ENCODE measurements at places on chromosomes 6 and 20.

- no peak overlapping the region for H3K27ac ChIP-seq
- no peaks in the 10 kb centered on the region for H3K4me1 ChIP-seq
- H3K27me3 ChIP-seq = no peaks in the 10 kb centered on the region
- H3K36me3 ChIP-seq = no peaks in the 10 kb centered on the region
- no peak overlapping the region for H3K4me3 ChIP-seq
Observed at GRCh38 chr6:10248378-10248843, 166.5 kb downstream of the TFAP2A start.

DNA sequence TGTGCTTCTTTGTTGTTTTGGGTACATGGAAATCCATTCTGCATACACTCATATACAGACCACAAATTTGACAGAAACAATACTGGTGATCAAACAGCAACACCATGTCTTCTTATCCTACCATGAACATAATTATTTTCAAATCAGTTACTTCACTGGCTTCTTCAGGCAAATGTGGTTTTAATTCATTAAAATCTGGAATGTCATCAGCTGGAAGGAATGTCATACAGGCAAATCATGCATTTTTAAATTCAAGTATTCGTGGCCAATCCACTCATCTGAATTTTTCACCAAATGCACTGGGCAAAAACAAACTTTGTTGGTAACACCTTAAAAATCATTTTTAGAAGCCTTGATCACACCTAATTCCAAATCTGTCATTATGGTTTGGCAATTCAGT, 59.3 kb downstream of the KIF6 start:
- no peak overlapping the region for H3K27ac ChIP-seq
- no peaks in the 10 kb centered on the region for H3K4me1 ChIP-seq
- H3K4me3 ChIP-seq = no peak overlapping the region
- peaks cover 10% of the 10 kb centered on the region for H3K27me3 ChIP-seq
- no peak for DNase-seq

GRCh38 chr6:113857556-113858479, 673 bp downstream of the MARCKS start:
- H3K4me3 ChIP-seq = no peak overlapping the region
- DNase-seq = no peak
- peaks cover 40% of the 10 kb centered on the region for H3K27me3 ChIP-seq
- peaks cover 16% of the 10 kb centered on the region for H3K4me1 ChIP-seq
- no peak overlapping the region for H3K27ac ChIP-seq
- peaks cover 2% of the 10 kb centered on the region for H3K36me3 ChIP-seq

DNA sequence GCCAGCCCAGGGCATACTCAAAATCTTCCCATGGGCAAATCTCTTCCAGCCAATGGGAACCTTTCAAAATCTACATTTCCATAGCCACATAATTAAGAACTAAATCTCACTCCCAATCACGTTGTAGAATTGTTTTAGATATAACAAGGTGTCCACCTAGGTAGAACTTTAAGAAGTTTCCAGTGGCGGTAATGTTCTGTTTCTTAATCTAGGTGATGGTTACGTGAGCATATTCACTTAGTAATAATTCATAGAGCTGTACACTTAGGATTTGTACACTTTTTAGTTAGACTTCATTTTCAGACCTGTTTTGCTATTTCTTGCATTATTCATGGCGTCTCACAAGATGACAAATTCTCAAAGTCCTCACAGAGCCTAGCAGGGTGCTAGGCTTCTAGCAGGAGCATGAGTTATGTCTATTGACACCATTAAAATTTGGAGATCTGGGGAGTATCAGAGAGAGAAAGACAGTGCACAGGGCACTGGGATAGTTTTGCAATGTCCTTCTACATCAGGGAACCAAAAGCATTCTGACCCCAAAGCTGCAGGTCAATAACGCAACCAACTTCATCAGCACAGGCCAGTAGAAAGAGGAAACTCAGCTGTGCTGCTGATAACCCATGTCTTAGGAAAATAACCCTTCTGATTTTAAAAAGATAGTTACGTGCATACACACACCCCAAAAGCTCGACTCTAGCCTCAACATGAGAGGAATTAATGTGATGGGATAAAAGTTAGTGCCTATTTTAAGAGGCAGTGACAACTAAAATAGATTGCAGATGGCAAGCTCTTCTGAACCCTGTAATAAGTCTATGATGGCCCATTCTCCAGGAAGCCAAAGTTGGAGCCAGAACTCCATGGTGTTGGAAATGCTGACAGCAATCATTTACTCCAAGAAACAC, 518.1 kb upstream of the JARID2 start:
- H3K27me3 ChIP-seq = no peaks in the 10 kb centered on the region
- no peak overlapping the region for H3K4me3 ChIP-seq
- peaks cover 51% of the 10 kb centered on the region for H3K4me1 ChIP-seq
- H3K36me3 ChIP-seq = peaks cover 11% of the 10 kb centered on the region

- H3K36me3 ChIP-seq = peaks cover 2% of the 10 kb centered on the region
- H3K27ac ChIP-seq = no peak overlapping the region
- no peak overlapping the region for H3K4me3 ChIP-seq
- peaks cover 3% of the 10 kb centered on the region for H3K4me1 ChIP-seq
- DNase-seq = no peak
- H3K27me3 ChIP-seq = no peaks in the 10 kb centered on the region
Observed at GRCh38 chr6:156282087-156282486, 495.1 kb upstream of the ARID1B start.

GRCh38 chr20:61850457-61850856, 215.2 kb downstream of the TAF4 start:
- no peaks in the 10 kb centered on the region for H3K4me1 ChIP-seq
- H3K36me3 ChIP-seq = no peaks in the 10 kb centered on the region
- DNase-seq = no peak
- no peak overlapping the region for H3K27ac ChIP-seq
- H3K4me3 ChIP-seq = no peak overlapping the region
- H3K27me3 ChIP-seq = no peaks in the 10 kb centered on the region

DNA sequence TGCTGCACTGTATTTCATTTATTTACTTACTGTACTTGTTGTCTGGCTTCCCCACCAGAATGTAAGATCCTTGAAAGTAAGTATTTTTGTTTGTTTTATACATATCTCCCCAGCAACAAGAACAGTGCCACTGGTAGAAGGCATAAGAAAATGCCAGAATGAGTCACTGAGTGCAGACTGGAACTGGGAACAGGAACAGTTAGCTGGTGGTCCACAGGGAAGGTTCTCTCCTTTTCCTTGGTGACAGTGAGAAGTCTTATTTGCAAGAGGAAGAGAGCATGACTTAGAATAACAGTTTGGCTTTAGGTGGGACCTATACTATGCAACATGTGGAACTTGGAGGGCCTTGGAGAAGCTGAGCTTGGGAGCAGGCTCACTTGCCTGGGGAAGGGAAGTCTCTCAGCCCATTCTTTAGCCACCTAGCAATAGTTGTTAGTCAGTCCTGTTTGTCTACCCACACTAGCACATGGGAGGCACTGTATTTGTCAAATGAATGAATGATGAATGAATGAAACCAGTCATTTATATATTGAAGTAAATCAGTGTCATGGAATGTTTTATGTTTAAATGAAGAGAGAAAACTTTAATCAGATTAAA, 203.5 kb downstream of the KCNQ5 start:
- no peaks in the 10 kb centered on the region for H3K4me1 ChIP-seq
- no peak for DNase-seq
- no peak overlapping the region for H3K4me3 ChIP-seq
- no peak overlapping the region for H3K27ac ChIP-seq
- no peaks in the 10 kb centered on the region for H3K27me3 ChIP-seq
- no peaks in the 10 kb centered on the region for H3K36me3 ChIP-seq

DNA sequence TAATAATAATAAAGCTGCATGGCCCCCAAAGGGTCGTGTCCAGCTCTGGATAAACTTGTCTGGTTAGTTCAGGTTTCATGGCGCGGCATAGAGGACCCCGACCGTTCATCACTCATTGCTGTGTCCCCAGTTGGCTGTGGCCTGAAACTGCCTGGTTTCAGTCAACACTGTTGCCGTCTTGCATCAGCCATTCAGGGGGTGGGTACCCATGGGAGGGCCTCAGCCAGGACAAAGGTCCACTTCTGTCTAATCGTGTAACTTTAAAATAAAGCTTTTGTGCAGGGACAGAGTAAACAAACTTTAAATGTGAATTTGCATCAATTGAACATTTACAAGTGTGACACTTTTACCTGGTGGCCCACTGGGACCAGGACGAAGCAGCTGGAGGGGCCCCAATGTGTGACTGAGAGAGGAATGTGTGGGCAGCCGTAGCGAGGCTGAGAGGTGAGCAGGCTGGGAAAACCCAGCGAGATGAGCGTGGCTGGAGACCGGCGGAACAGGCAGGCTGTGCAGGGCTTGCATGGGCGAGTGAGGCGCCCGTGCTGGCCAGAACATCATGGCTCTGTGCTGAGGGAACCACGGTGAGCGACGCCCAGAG, 22.3 kb upstream of the UNC93A start:
- H3K27me3 ChIP-seq = peaks cover 9% of the 10 kb centered on the region
- no peak overlapping the region for H3K4me3 ChIP-seq
- no peaks in the 10 kb centered on the region for H3K4me1 ChIP-seq
- no peak overlapping the region for H3K27ac ChIP-seq

GRCh38 chr20:35592339-35592974, 23.2 kb upstream of the SPAG4 start:
- H3K36me3 ChIP-seq = no peaks in the 10 kb centered on the region
- H3K27ac ChIP-seq = no peak overlapping the region
- DNase-seq = no peak

- no peak overlapping the region for H3K4me3 ChIP-seq
- H3K4me1 ChIP-seq = no peaks in the 10 kb centered on the region
- H3K27me3 ChIP-seq = peaks cover 4% of the 10 kb centered on the region
- H3K36me3 ChIP-seq = no peaks in the 10 kb centered on the region
- no peak for DNase-seq
- H3K27ac ChIP-seq = no peak overlapping the region
Observed at GRCh38 chr6:97462031-97462430, 179.0 kb upstream of the MMS22L start.

- H3K27ac ChIP-seq = no peak overlapping the region
- DNase-seq = no peak
- H3K27me3 ChIP-seq = peaks cover 2% of the 10 kb centered on the region
- no peaks in the 10 kb centered on the region for H3K36me3 ChIP-seq
- no peak overlapping the region for H3K4me3 ChIP-seq
Observed at GRCh38 chr6:159212525-159213280, 43.5 kb downstream of the FNDC1 start.

- no peaks in the 10 kb centered on the region for H3K36me3 ChIP-seq
- H3K4me3 ChIP-seq = no peak overlapping the region
- DNase-seq = no peak
- no peak overlapping the region for H3K27ac ChIP-seq
- no peaks in the 10 kb centered on the region for H3K4me1 ChIP-seq
Observed at GRCh38 chr6:87807475-87807874, 105.4 kb upstream of the AKIRIN2 start.

DNA sequence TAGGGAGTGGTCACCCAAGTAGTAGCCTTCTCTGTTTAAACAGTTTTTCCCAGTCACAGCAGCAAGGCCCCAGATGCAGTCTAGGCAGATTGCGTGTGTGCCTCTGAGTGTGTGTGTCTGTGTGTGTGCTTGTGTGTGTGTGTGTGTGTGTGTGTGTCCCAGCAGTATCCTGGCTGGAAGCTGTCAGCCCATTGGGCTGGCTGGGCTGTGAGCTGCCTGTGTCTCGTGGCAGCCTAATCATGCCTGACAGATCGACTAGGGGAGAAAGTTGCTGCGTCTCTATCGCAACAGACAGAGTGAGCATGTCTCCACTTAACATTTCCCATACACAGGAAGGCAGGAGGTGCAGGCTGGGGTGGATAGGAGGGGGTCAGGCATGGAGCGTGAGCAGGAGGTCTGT, 42.9 kb upstream of the LRFN2 start:
- no peak for DNase-seq
- no peak overlapping the region for H3K27ac ChIP-seq
- no peak overlapping the region for H3K4me3 ChIP-seq
- peaks cover 3% of the 10 kb centered on the region for H3K4me1 ChIP-seq
- H3K27me3 ChIP-seq = no peaks in the 10 kb centered on the region

DNA sequence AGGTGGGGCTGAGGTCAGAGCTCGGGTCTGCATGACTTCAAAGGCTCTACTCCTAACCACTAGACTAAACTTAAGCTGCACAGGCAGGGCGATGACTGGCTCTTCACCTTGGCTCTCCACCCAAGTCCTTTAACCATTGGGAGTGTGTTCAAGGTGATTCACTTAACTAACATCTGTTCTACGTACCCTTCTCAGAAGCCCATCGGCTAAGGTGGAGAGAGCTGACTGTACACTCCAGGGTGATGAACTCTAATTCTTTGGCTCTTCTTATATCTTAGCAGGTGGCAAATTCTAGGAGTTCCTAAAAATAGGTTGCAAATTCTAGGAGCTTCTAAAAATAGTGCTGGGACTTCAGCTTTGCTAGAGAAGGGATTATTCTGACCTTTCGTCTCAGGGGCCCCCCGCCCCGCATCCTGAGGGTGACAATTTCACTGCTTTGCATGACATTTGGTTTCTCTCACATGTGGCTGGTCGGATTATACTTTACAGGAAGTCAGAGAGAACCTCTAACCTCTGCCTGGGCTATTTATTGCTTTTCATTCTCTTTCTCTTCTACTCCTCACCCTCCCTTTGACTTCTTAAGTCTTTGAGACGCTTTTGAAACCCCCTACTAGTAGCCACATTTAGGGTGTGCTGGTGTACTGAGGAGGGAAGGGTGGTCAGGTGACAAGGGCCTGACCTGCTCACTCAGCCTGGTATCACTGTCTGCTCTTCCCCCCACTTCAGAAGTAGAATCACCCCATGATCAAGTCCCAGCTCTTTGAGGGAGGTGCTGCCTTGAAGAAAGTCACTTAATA, 55.5 kb downstream of the PRDM1 start:
- peak overlapping the region; percentile 95 for H3K27ac ChIP-seq
- H3K27me3 ChIP-seq = no peaks in the 10 kb centered on the region
- DNase-seq = peak; percentile 59

- H3K27ac ChIP-seq = no peak overlapping the region
- H3K4me3 ChIP-seq = no peak overlapping the region
- no peak for DNase-seq
- no peaks in the 10 kb centered on the region for H3K36me3 ChIP-seq
- H3K4me1 ChIP-seq = no peaks in the 10 kb centered on the region
Observed at GRCh38 chr6:33606642-33607041, 14.5 kb upstream of the ITPR3 start.

GRCh38 chr6:24883618-24884017, 52.1 kb downstream of the RIPOR2 start:
- no peak for DNase-seq
- H3K27ac ChIP-seq = peak overlapping the region; percentile 77
- H3K36me3 ChIP-seq = peaks cover 77% of the 10 kb centered on the region
- H3K4me1 ChIP-seq = peaks cover 75% of the 10 kb centered on the region

- no peak overlapping the region for H3K4me3 ChIP-seq
- peaks cover 19% of the 10 kb centered on the region for H3K4me1 ChIP-seq
- no peak for DNase-seq
- H3K27me3 ChIP-seq = peaks cover 2% of the 10 kb centered on the region
Observed at GRCh38 chr6:109687271-109687761, 3.7 kb downstream of the AK9 start.

Data from activated CD4-positive, alpha-beta T cell treated with anti-CD3 and anti-CD28 coated beads, Interleukin-2, amount 10 ng/mL, durations not matched to agents 7 days and 5 days (primary cell).